H7 (cell line): ENCODE measurements at places on chromosomes 6 and 20. TPM values are rescaled to one million over a fixed set of nuclear protein-coding genes. Genes with fewer than 3 reads are reported as not detected.

ADGB gene
- not detected in 2 replicates for total RNA-seq

- peak; percentile 18 for DNase-seq
Observed at GRCh38 chr6:149716181-149716963, 1.5 kb downstream of the LATS1 start.

DNA sequence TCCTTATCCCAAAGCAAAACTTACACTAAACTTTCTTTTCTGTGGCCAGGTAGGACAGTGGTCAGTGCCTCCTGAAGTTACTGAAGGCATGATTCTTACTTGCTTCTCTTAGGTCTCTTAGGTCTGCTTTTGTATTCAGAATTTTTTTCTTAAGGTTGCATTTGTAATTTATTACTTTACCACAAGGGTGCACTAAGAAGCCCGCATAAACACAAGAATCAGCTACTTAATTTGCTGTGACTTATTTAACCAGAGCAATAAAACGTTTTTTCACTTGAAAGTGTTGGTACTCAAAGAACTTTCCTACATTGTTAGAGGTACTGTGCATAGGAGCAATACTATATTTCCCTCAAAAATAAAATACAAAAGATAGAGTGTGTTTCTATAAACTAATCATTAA is 75.4 kb upstream of the LAMA2 start:
- no peak for DNase-seq

- no peak for DNase-seq
Observed at GRCh38 chr20:23058240-23058639, 8.8 kb upstream of the THBD start.
